ENCODE measurements at places on chromosomes 5 and 9. TPM values are rescaled to one million over a fixed set of nuclear protein-coding genes. Genes with fewer than 3 reads are reported as not detected.

Gene CTXN3
- not detected for total RNA-seq

Gene MELK
- 6.0 TPM for total RNA-seq

Gene ANKRD55
- not detected for total RNA-seq

Gene PHYHD1
- 6.4 TPM for total RNA-seq

Gene LIX1
- total RNA-seq, result not detected

Gene SLC26A2
- total RNA-seq, result 12.8 TPM

Gene MEGF10
- 0.14 TPM for total RNA-seq

Gene OR1Q1
- total RNA-seq, result not detected

Gene ADCY2
- total RNA-seq, result 0.65 TPM

Gene PGM5
- total RNA-seq, result 14.9 TPM

Data from smooth muscle cell of bladder (primary cell).